ENCODE measurements at places on chromosomes 12 and 14.

DNA sequence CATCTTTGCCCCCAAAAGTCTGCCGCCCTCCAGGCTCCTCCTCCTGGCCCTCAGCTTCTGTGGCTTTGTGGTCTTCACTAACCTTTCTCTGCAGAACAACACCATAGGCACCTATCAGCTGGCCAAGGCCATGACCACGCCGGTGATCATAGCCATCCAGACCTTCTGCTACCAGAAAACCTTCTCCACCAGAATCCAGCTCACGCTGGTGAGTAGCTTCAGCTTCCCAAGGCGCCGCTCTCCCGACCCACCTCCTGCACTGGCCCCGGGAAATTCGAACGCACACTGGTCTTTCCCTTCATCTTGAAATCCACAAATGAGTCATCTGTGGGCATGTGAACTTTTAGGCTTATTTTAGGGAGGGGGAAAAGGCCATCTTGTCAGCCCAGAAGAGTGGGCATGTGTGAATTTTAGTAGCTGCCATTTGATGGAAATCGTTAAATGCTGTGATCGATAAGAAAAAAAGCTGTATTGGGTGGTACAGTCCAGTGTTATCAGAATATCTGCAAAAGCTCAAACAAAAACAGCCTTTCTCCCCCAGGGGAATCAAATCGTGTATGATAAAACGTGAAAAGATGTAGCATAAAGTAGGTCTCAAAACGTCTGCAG is 700 bp downstream of the SLC35E3 start:
- peak; percentile 63 for DNase-seq

- peak; percentile 35 for DNase-seq
Observed at GRCh38 chr12:119208626-119209061, 29.9 kb downstream of the HSPB8 start.

GRCh38 chr14:74019408-74020137 is 424 bp downstream of the BBOF1 start:
- DNase-seq = no peak

DNA sequence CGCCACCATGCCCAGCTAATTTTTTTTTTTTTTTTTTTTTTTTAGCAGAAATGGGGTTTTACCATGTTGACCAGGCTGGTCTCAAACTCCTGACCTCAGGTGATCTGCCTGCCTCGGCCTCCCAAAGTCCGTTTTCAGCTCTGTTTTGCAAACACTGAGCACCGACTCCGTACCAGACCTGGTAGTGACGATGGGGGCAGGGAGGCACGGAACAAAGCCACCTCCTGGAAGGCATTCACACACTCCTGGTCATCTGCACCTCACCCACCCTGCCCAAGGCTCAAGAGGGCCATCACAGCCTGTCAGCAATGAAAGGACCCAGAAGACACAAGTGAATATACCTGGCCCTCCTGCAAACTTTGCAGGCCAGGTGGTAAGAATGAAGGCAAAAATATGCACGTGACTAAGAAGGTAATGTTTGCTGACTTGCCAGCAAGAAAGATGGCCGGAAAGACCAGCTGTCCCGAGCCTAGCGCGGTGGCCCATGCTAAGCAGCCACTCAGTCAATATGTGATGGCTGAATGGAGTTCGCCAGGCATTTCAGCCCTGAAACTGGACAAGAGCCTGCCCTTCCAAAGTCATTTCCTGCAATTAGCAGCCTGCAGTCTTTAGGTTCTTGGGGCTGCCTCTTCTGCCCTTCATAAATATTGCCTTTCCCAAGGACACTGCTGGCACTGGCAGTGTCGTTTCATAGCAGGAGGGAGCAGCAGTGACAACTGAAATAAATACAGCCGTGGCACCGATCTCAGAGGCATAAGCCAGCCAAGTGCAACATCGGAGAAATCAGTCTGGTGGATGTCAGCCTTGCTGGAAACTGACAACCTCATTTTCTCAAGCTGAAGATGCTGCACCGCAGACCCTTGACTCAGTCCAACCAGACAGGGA is 17.6 kb downstream of the MMAB start:
- DNase-seq = no peak

DNA sequence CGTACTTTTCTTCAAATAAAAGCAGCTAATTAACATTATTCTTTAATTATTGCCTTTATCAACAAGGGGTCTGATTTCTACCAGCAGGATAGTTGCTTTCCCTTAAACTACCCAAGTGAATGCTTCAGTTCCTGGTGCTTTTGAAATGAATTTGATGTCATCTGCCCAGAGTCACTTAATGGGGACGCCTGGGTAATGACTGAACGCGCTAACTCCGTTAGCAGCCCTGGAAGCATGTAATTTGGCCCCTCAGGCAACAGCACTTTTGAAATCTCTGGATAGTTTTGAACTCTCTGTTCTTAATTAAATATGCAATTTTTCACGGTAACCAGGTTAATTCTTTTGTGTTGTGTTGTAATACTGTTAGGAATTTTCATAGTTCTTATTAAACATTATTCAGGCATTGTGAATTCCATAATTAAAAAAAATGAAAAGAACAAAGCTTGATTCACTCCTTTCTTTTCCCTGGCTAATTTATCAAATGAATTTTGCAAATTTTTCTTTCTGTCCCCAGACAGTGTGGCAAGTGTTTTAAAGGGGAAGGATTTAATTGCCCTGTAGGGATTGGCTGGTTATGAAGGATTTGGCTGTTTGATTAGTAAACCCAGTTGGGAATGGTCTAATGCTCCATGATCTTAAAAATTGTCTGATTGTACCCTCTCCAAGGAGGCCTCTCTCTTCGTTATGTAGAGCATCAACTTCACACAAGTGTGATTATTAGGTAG is 137.5 kb upstream of the MYL2 start:
- no peak for DNase-seq

- no peak for DNase-seq
Observed at GRCh38 chr12:117863002-117863709, 105.6 kb downstream of the KSR2 start.

GRCh38 chr12:76020281-76020680 is 11.3 kb downstream of the PHLDA1 start:
- DNase-seq = no peak

- no peak for DNase-seq
Observed at GRCh38 chr12:93468008-93468371, 676 bp downstream of the MRPL42 start.

DNA sequence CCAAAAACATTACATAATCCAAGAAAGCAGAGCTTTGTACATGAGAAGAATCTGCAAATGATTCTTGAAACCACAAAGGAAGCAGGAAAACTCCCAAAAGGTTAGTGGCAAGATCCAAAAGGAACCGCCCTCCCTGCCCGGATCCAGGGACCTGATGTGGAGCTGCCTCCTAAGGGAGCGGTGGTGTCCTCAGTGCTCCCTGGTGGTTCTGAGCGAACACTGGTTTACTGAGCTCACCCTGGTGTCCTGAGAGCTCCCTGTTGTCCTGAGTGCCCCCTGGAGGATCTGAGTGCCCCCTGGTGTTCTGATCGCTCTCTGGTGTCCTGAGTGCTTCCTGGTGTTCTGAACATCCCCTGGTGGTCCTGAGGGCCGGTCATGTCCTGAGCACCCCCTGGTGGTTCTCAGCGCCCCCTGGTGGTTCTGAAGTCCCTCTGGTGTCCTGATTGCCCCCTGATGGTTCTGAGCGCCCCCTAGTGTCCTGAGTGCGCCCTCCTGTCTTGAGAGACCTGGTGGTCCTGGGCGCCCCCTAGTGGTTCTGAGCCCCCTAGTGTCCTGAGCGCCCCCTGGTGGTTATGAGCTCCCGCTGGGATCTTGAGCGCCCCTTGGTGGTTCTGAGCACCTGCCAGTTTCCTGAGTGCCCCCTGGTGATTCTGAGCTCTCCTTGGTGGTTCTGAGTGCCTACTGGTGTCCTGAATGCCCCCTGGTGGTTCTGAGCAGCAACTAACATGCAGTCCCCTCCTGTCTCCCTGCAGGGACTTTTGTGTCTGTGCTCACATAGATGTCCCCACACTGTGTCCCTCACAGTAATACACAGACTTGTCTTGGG is 891.1 kb downstream of the TMEM121 start:
- peak; percentile 9 for DNase-seq

GRCh38 chr12:49487605-49488004 is 51.2 kb upstream of the KCNH3 start:
- no peak for DNase-seq

DNA sequence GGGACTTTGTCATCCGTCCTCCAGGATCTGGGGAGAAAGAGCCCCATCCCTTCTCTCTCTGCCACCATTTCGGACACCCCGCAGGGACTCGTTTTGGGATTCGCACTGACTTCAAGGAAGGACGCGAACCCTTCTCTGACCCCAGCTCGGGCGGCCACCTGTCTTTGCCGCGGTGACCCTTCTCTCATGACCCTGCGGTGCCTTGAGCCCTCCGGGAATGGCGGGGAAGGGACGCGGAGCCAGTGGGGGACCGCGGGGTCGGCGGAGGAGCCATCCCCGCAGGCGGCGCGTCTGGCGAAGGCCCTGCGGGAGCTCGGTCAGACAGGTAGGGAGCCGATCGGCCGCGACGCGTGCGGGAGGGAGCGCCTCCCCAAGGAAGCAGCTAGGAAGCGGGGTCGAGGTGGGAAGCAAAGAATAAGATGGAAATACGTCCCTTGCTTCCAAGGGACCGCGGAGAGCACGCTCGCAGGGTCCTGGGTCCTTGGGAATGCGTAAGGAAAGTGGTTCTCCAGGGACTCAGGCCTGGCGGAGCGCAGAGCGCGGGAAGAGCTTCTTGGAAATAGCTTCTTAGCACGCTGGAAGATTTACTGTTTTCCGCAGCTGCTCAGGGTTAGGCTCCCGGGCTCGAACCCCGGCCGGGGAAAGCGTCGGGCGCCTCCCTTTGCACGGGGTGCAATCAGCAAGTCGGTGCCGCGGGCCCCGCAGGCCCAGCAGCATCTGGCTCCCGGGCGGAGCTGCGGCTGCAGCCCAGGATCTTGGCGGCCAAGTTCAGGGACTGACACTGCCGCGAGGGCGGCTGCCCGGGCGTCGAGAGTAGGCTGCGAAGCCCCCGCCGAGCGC is 457 bp downstream of the SOCS2 start:
- peak; percentile 28 for DNase-seq

- DNase-seq = no peak
Observed at GRCh38 chr12:93989949-93990348, 158.4 kb upstream of the PLXNC1 start.

GRCh38 chr12:101619026-101619786 is 24.4 kb downstream of the MYBPC1 start:
- DNase-seq = no peak

- no peak for DNase-seq
Observed at GRCh38 chr14:85027681-85028370, 502.1 kb upstream of the FLRT2 start.

DNA sequence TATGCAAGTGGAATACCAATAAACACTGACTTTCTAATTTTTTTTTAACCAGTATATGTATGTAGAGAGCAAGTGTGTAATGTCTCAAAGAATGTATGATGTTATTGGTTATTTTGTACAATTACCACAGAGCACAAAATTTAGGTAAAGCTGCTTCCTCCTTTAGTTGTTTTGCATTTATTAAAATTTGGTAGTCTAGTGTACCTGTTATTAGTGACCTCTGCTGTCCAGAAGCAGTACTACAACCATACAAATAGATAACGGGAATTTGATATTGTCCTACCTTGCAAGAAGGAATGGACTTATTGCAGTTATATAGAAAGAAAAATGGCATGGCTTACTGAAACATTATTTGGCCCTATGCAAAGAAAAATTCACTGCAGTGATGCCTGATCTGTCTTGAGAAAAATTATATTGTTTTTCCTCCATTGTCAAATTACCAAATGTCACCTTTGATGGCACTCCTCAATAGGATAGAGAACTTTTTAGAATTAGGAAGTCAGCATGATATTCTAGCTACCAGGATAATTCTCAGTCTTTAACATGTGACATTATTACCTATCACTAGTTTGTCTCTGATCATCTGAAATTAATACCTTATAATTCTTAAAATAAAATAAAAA is 153.9 kb upstream of the RMST start:
- no peak for DNase-seq

GRCh38 chr14:33569821-33570687 is 380.8 kb downstream of the EGLN3 start:
- DNase-seq = no peak

DNA sequence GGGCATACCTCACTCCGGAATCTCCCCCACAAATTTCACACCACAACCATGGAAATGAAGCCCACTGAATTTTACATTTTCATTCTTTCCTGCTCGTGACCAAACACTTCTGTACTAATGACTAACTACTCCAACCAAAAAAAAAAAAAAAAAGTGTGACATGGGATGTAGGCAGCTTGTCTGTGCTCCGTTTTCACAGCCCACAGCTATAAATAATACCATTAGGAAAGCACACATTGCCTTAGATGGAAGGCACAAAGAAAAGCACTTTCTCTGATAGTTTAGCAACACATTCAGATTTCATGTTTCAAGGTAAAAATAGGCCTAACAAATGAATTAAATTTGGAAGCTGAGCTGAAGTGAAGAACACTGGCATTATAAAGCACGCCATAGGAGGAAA is 42.5 kb downstream of the DUSP6 start:
- DNase-seq = no peak

GRCh38 chr12:3718100-3718499 is 34.8 kb downstream of the CRACR2A start:
- DNase-seq = no peak

- no peak for DNase-seq
Observed at GRCh38 chr14:89407856-89408255, 9.2 kb downstream of the FOXN3 start.

DNA sequence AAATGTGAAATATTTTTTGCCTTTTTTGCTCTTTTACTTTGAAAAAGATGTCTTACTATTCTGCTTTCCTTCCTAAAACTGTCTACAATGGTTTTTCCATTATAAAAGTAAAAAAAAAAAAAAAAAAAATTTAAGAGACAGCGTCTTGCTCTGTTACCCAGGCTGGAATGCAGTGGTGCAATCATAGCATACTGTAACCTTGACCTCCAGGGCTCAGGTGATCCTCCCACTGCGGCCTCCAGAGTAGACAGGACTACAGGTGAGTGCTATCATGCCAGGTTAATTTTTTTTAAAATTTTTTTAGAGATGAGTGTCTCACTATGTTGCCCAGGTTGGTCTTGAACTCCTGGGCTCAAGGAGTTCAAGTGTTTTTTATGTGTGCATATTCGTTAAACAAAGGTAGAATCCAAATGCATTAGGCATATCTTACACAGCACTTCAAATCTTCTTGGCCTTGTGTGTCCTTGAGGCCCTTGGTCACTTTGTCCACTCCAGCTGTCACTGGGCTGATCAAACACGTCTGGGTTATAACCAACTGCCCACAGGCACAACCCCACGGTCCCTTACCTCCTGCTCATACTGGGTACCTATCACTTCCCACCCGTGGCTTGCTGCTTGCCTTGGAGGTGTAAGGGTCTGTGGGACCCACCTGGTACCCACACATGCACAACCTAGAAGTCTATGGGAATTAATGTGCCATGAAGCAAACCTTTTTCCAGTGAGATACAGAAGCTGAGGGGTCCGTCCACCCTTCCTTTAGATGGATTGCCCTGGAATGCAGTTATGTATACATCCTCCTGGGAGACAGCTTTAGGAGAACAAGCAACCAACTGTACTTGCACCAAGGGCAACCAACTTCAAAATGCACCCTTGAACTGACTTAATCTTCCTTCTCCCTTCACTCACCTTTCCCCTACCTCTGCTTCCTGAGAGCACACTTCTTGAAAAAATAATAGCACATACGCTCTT is 12.8 kb downstream of the RAD52 start:
- no peak for DNase-seq

- no peak for DNase-seq
Observed at GRCh38 chr12:124170760-124171159, 124.1 kb upstream of the RFLNA start.

Measured in head of caudate nucleus (tissue), 42 donors.